Osteocyte (in vitro differentiated cells): ENCODE measurements at places on chromosomes 6 and 20. TPM values are rescaled to one million over a fixed set of nuclear protein-coding genes. Genes with fewer than 3 reads are reported as not detected.

GRCh38 chr6:166687070-166687878 is 60.2 kb upstream of the RPS6KA2 start:
- no peak for DNase-seq
- no peaks in the 10 kb centered on the region for H3K36me3 ChIP-seq
- H3K4me3 ChIP-seq, result no peak overlapping the region
- H3K27ac ChIP-seq, result no peak overlapping the region
- H3K27me3 ChIP-seq, result no peaks in the 10 kb centered on the region

GRCh38 chr6:85403331-85404015 is 46.4 kb upstream of the NT5E start:
- peak overlapping the region; percentile 48 for H3K4me3 ChIP-seq
- DNase-seq, result no peak
- peak overlapping the region; percentile 97 for H3K27ac ChIP-seq
- H3K27me3 ChIP-seq, result no peaks in the 10 kb centered on the region
- peaks cover 91% of the 10 kb centered on the region for H3K4me1 ChIP-seq
- H3K36me3 ChIP-seq, result no peaks in the 10 kb centered on the region

DNA sequence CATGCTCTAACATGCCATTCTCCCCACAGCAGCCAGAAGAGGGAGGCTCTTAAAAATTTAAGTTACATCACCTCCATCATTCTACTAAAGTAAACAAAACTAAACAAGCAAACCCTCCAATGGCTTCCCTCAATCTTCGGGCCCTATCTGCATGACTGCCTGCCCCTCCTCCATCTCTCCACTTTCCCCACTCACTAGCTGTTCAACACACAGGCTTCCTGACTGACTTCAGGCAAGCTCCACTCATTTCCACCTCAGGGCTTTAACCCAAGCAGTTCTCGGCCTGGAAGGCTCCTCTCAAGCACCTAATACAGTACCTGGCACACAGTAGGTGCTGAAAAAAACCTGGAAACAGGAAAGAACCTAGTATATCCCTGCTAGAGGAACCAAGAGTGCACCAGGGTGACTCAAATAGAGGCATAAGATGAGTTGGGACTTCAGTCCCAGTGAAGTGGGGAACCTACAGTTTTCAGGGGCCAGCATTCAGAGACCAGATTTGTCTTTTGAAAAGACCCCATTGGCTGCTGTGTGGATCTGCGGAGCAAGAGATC is 2.8 kb downstream of the AHCY start:
- H3K27me3 ChIP-seq, result no peaks in the 10 kb centered on the region
- peaks cover 3% of the 10 kb centered on the region for H3K4me1 ChIP-seq
- H3K36me3 ChIP-seq, result no peaks in the 10 kb centered on the region

DNA sequence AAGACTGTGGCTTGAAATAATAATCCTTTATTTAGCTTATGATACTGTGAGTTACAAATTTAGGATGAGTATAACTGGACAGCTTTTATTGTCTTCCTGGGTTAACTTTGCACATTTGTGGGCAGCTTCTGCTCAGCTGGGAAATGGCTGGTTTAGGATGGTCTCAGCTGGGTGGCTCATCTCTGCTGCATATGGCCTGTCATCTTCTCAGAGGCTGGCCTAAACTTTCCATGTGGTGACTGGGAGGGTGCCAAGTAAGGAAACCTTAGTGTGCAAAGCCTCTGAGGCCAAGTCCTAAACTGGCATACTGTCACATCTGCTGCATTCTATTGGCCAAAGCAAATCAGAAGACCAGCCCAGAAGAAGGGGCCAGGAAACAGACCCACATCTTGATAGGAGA is 40.2 kb downstream of the BTBD3 start:
- H3K27me3 ChIP-seq, result peaks cover 6% of the 10 kb centered on the region
- no peak for DNase-seq
- H3K4me1 ChIP-seq, result no peaks in the 10 kb centered on the region
- no peak overlapping the region for H3K4me3 ChIP-seq

GRCh38 chr20:16395366-16395765 is 177.9 kb downstream of the KIF16B start:
- no peaks in the 10 kb centered on the region for H3K4me1 ChIP-seq
- no peak overlapping the region for H3K4me3 ChIP-seq
- peaks cover 14% of the 10 kb centered on the region for H3K36me3 ChIP-seq

GRCh38 chr20:59007665-59008511 is 834 bp upstream of the CTSZ start:
- peaks cover 23% of the 10 kb centered on the region for H3K4me1 ChIP-seq
- H3K4me3 ChIP-seq, result no peak overlapping the region
- H3K27ac ChIP-seq, result peak overlapping the region; percentile 52
- no peaks in the 10 kb centered on the region for H3K36me3 ChIP-seq
- no peaks in the 10 kb centered on the region for H3K27me3 ChIP-seq

DNA sequence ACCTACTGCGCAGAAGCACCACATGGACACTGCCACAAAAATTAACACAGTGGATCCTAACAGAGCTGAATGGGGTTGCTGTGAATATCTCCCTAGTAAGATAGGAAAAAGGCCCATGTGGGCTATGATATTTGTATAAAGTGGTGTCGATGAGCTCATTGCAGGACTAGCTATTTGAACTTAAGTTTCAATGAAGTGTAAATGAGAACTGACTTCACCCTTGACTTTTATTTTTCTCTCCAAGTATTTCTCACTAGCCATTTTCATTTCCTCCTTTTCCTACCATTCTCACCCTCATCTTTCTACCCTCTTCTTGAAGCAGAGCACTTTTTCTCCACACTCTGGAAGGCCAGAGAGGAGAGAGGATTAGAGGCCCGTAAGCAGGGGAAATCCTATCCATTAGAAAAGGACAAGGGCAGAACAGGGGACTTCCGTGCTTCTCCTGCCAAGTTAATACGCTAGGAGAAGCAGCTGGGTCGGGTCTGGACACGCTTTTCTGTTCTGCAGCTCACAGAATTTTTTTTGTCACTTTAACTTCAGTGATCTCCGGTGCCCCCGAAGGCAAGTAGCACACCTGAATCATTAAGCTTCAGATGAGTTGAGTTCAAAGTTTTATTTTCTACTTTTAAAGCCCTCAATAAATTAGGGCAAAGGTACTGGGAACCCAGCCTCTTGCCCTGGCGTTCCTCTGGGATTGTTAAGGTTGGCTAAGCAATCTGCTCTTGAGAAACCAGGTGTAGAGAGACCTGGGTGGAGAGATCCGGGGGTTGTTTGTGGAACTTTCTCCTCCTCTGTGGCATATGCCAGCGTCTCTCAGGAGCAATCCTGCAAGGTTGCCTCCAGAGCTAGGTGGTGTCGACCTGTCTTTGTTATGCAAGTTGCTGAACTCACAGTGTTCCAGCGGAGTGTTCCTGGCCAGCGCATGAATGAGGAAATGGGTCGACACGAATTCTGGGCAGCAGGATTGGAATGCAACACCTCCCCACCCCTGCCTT is 56.2 kb upstream of the ARID1B start:
- DNase-seq, result no peak
- no peak overlapping the region for H3K4me3 ChIP-seq
- H3K27ac ChIP-seq, result peak overlapping the region; percentile 47

DNA sequence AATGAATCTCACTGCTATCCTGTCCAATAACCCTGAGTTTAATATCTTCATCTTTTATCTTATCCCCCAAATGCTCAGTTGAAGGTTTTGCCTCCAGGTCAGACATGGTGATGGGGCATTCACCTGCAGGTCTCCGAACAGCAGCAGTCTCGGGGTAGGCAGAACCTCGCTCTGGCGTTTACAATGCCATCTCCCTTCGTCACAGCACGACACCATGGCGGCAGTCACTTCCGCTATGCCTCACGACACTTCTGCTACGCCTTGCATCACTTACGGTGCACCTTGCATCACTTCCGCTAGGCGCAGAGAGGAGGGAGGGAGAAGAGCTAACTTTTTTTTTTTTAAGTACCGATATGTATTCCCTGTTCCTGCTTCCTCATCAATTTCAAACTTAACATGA is 194.9 kb downstream of the BCAS1 start:
- no peaks in the 10 kb centered on the region for H3K27me3 ChIP-seq
- no peak for DNase-seq
- no peak overlapping the region for H3K4me3 ChIP-seq
- H3K27ac ChIP-seq, result no peak overlapping the region

- no peak overlapping the region for H3K4me3 ChIP-seq
- H3K4me1 ChIP-seq, result peaks cover 18% of the 10 kb centered on the region
- DNase-seq, result no peak
- H3K36me3 ChIP-seq, result no peaks in the 10 kb centered on the region
- no peak overlapping the region for H3K27ac ChIP-seq
Observed at GRCh38 chr6:9138936-9139335, 703.6 kb upstream of the SLC35B3 start.

- no peaks in the 10 kb centered on the region for H3K36me3 ChIP-seq
- DNase-seq, result no peak
Observed at GRCh38 chr20:2032168-2032567, 38.3 kb upstream of the PDYN start.

DNA sequence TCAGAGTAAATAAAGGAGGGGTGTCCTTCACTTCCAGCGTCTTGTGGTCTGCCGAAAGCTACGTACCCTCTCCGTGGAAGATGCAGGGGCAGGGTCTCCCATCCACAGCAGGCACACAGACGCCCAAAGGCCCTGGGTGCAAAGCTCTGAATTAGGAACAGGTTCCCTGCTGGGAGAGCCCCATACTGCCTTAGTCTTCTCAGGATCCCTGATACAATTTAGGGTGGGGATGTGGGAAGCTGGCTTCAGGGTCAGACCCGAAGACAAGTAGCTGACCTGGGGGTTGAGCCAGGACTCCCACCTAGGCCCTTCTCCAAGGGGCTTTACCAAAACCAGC is 74.1 kb downstream of the TTLL2 start:
- no peaks in the 10 kb centered on the region for H3K36me3 ChIP-seq
- no peak for DNase-seq
- H3K4me1 ChIP-seq, result no peaks in the 10 kb centered on the region
- H3K27me3 ChIP-seq, result peaks cover 9% of the 10 kb centered on the region
- no peak overlapping the region for H3K27ac ChIP-seq

DNA sequence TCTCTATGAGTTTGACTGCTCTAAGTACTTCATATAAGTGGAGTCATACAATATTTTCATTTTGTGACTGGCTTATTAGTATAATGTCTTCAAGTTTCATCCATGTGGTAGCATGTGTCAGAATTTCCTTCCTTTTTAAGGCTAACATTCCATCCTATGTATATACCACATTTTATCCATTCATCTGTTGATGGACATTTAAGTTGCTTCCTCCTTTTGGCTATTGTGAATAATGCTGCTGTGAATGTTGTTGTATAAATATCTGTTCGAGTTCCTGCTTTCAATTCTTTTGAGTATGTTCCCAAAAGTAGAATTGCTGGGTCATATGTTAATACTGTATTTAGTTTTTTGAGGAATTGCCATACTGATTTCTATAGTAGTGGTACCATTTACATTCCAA is 79.5 kb downstream of the PTPRA start:
- H3K4me1 ChIP-seq, result peaks cover 7% of the 10 kb centered on the region
- peaks cover 24% of the 10 kb centered on the region for H3K36me3 ChIP-seq
- H3K27me3 ChIP-seq, result no peaks in the 10 kb centered on the region
- no peak for DNase-seq
- no peak overlapping the region for H3K4me3 ChIP-seq

DNA sequence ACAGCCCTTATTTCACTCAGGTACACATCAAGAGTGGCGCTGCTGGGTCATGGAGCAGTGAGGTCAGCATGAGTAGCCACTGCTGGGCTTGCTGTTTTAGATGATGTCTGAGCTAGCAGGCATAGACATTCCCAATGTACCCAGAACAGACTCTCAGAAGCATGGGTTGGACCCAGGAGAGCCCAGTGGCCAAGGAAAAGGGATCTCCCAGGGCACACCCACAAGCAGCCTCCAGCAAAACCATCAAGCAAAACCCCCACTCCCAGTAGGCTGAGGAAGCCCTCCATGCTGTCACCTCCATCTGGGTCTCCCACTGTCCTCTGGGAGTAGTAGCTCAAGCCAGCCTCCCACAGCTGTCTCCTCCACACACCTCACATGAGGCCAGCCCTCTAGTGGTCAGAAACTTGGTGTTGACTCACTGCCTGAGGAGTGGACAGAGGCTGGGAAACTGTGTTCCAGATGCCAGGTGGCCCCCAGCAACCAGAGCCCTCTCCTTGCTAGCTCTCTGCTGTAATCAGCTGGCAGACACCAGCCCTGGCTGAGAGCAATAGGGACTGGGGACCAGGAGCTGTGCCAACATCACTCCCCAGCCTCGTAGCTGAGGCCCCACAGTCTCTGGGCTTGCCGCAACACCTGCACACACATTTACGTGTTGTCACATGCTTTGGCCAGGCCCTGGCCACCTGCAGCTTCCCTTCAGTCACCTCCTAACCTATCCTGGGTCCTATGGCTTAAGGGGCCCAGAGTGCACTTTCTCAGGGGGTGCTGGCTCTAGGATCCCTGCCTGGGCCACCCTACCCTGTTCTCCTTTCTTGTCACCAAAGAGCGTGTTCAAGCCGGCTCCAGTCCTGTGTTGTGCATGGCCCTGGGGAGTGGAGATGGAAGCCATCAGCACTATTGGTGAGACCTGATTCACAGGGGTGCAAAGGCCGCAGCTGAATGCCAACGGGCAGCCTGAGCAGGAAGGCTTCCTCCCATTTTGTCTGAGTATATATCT is 1.9 kb upstream of the AP5S1 start:
- H3K4me1 ChIP-seq, result peaks cover 39% of the 10 kb centered on the region
- DNase-seq, result peak; percentile 90
- H3K36me3 ChIP-seq, result peaks cover 7% of the 10 kb centered on the region
- peak overlapping the region; percentile 98 for H3K27ac ChIP-seq

GRCh38 chr6:154536999-154537398 is 26.5 kb upstream of the CNKSR3 start:
- no peaks in the 10 kb centered on the region for H3K36me3 ChIP-seq
- H3K4me1 ChIP-seq, result peaks cover 13% of the 10 kb centered on the region
- no peak overlapping the region for H3K4me3 ChIP-seq
- DNase-seq, result no peak
- peaks cover 12% of the 10 kb centered on the region for H3K27me3 ChIP-seq
- no peak overlapping the region for H3K27ac ChIP-seq

GRCh38 chr6:168274037-168274952 is 45.3 kb downstream of the DACT2 start:
- no peaks in the 10 kb centered on the region for H3K36me3 ChIP-seq
- H3K4me1 ChIP-seq, result no peaks in the 10 kb centered on the region
- H3K4me3 ChIP-seq, result no peak overlapping the region
- H3K27me3 ChIP-seq, result peaks cover 34% of the 10 kb centered on the region
- no peak for DNase-seq

DNA sequence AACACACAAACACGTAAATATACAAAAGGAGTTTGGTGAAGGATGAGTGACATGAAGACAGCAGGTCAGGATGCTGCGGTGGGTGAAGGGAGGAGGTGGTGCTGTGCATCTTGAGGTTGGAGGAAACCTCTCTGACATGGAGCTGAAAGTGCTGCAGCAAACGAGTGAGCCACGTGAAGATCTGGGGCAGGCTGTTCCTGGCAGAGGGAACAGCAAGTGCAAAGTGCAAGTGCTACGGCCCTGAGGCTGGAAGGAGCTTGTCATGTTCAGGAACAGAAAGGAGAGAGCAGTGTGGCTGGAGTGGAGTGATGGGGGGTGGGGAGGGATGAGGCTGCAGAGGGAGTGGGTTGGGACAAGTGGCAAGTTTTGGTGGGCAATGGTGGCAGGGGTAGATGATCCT is 24.8 kb upstream of the ANGPT4 start:
- no peak for DNase-seq
- no peaks in the 10 kb centered on the region for H3K4me1 ChIP-seq
- no peaks in the 10 kb centered on the region for H3K27me3 ChIP-seq
- H3K27ac ChIP-seq, result no peak overlapping the region
- H3K36me3 ChIP-seq, result no peaks in the 10 kb centered on the region

The SIRPB1 gene
- total RNA-seq, result 1.1 TPM in 2 replicates

The VSX1 gene
- not detected in 2 replicates for total RNA-seq

The GNRH2 gene
- not detected in 2 replicates for total RNA-seq

The FAM209B gene
- total RNA-seq, result 0.55 TPM in 1 of 2 replicates, not detected in the other

The FOXQ1 gene
- total RNA-seq, result not detected in 2 replicates

The LCA5 gene
- total RNA-seq, result 4.2 and 4.3 TPM in 2 replicates

The LY86 gene
- not detected in 2 replicates for total RNA-seq

The RGS19 gene
- total RNA-seq, result 8.0 and 10.0 TPM in 2 replicates

The CRIP3 gene
- 1.4 and 1.8 TPM in 2 replicates for total RNA-seq

The POU5F1 gene
- total RNA-seq, result not detected in 2 replicates
